NCI-H1436 treated with DMSO at 0.1 percent for 48 hours (cell line): ENCODE measurements at places on chromosomes 12 and 14.

DNA sequence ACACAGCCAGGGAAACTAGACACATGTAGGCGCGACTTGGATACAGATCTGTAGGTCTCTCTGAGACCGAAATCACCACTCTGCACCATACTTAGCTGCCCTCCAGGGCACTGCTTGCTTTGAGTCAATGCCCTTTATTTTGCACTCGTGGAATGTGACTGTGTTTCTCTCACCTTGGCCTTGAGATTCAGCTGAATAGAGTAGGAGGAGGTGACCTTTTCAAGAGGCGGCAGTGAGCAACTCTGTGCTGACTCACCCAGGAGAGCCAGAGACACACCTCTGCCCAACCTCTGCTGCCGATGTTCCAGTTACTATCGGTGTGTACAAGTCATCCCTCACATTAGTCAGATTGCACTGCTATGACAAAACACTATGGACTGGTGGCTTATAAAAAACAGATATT, 583.4 kb downstream of the VRK1 start:
- DNase-seq, result no peak

DNA sequence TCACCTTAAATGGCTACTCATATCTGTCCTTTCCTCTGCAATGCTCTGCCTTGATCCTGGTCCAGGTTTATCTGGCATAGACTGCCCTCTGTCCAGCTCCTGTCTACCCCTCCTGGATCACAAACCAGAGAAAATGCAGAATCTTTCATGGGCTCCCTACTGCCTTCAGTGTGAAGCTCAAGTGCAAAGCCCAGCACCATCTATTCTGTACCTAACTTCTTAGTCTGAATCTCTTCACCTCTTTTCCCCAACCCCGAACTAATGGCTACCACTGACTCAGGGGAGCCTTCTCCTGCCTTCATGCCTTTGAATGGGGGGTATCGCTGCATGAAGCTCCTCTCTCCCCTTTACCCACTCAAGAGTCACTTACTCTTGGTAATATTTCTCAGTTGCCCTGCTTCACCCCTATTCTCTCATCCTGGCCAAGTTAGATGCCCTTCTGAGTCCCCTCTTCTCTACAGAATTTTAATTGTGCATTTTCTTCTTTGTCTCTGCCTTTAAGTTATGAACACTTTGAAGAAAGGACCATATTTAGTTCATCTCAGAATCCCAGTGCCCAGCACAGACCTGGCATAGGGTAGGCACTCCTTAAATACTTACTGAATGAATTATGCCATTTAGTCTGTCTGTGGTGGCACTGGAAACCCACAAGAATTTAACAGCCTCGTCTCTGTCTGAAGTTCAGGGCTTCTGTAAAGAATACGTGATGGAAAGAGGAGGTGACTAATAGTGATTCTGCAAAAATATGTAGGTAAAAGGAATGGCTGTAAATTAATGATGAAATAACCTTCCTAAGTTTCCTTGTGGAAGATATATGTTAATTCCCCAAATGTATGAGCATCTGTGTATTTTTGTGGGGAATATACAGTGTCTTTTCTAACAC, 191.3 kb upstream of the AMIGO2 start:
- no peak for DNase-seq

GRCh38 chr12:3606128-3606527, 115.1 kb downstream of the PRMT8 start:
- DNase-seq, result no peak

DNA sequence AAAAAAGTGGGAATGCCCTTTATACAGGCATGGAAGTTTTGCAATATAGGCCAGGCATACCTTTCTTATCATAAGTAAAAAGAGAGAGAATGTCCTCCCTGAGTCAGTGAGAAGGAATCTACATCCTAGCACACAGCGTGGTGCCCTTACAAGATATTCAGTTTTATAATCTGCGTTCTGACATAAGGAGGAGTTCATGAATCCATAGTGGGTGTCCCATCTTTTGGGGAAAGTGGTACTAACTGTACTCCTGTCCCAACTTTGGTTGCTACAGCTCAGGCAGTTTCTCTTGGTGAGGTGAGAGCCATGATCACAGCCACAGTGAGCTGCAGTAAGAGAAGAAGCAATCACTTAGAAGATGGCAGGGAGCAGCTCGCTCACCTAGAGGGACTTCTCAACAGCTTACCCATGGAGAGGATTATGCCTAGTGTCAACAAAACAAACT, 332.9 kb downstream of the BCAT1 start:
- DNase-seq, result no peak

DNA sequence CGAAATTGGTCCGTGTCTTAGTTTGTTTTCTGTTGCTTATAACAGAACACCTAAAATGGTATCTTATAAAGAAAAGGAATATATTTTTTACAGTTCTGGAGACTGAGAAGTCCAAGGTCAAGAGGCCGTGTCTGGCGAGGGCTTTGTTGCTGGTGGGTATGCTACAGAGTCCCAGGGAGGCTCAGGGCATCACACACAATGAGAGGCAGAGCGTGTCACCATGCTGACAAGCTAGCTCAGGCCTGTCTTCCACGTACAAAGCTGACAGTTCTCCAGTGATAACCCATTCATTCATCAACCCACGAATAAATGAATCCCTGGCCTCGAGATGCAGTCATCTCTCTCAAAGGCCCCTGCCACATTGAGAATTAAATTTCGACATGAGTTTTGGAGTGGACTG, 56.7 kb upstream of the AEBP2 start:
- DNase-seq, result no peak

- DNase-seq, result no peak
Measured at GRCh38 chr12:90974286-90974685, 19.3 kb upstream of the CCER1 start.

DNA sequence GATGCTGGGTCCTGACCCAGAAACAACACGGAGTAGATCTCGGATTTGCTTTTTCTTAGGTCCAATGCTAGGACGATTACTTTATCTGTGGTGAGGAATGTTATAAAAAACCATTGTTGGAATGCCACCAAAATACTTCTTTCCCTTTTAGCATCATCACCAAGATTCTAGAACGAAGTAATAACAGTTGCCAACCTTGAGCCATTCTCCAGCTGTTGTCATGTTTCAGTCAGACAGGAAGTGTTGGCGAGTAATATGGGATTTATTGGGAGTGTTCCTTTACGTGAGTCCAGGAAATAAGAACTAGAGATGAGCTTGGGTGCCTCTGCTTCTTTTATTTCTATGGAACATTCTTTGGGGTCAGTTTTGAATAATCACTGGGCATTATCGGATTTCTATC, 892.9 kb downstream of the DIO2 start:
- DNase-seq, result no peak

GRCh38 chr12:42444192-42444943, 118.4 kb downstream of the PPHLN1 start:
- DNase-seq, result no peak

- DNase-seq, result no peak
Measured at GRCh38 chr14:98185036-98185435, 1087.0 kb downstream of the BCL11B start.

GRCh38 chr14:80212023-80212397, 706 bp upstream of the DIO2 start:
- DNase-seq, result no peak

DNA sequence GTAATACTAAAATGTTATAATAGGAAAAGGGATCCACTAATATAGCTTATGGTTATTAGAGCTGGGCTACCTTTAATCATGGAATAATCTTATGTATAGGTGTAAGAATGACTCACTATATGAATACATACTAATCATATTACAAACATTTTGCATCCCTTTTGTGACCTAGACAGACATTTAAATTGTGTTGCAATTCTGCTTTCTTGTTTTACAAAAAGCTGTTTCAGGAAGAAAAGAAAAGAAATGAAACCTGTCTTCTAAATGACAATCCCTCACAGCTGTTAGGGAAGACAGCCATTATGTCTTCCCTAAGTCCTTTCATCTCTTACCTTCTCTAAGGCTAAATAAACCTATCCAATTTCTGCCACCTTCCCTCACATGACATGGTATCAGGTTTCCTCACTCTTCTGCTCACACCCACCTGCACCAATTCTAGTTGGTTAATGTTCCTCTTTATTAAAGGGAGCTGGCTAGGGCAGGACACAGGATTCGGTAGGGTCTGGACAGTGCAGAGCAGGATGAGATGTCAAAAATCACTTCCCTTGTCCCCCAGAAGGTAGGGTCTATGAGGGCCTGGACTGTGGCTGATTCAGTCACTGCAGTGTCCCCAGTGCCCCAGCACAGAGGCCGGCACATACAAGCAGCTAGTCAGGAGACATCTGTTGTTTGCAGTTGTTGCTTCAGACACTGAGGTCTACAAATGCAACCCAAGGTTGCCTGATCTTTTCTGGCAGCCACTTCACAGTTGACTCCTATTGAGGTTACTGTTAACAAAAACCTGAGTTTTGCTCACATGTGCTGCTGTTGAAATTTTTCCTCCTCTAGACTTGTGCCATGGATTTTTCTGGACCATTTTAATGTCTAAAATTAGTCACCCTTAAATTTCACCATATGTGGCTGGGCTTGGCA, 3.7 kb downstream of the DHRS7 start:
- DNase-seq, result peak; percentile 47

DNA sequence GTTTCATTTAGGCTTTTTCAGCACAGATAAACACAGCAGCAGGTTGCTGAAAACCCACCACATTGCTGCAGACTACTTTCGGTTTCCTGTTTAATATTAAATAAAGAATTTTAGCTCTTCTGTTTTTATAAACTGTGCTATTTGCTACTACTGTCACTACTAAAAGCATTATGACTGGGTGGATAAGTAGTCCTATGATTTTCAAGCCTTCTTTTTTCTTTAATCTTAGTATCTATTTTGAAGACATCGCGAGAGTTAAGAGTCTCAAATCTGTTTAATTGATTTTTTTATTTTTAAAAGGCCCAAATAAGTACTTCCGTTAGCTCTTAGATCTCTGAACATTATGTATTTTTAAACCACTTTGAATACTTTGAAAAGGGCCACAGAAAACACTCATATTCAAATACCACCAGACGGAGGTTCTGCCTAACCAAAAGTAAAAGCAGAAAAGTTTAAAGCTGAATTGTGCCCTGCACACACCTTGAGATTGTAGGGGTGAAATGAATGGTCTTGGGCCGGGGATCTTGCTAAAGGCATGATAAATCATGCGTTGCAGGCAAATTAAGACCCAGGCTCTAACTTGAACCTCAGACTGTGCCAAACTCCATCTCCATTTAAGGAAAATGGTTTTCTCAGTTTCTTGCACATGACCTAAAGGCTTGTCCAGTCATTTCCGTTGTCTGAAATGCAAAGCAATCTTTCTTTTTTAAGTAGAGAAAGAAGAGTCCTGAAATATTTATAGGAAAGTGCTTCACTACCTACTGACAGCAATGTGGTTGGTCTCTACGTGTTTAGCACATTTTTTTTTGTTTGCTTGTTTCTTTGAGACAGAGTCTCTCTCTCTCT, 13.6 kb upstream of the FOXN3 start:
- DNase-seq, result no peak

DNA sequence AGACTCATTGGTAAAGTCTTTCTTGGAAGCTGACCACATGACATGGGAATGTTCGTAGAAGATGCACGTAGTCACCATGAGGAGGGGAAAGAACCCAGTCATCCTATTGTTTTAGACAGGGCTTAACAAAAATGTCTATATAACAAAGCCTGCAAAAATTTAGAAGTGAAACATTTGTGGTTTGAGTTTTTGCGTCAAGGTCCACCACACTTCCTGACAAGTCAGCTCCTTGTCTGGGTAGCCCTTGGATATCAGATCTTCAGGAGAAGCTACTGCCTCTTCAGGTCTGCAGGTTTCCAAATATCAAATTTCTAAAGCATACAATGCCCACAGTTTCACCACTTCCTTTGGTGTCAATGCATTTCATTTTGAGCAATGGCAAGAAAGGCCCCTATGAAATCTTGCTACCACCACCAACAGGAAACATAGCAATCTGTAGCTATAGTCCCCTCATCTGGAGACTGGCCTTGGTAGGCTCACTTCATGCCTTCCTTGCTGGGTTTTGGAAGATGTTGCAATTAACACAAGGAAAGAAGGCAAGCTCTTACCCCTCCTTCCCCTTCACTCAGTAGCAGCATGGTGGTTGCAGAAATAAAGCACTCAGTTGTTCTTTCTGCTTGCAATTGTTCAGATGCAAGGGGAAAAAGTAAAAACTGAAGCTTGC, 235.2 kb downstream of the PCNX1 start:
- no peak for DNase-seq

DNA sequence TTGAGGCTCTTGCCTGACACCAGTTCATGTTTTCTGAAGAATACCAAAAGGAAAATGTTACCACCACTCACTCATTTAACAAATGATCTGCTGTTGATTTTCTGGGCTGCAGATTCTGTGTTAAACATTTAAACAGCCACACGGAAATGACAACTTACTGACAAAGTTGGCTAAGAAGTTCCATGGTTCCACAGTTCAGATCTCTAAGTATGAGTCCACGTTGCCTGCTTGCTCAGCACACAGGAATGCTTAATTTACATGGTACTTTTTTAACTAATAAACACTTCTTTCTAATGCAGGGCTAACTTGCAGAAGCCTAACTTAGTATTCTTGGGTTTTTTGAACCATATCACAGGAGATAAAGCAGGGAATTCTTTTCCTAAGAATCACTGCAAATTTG, 34.7 kb downstream of the PTGER2 start:
- no peak for DNase-seq

DNA sequence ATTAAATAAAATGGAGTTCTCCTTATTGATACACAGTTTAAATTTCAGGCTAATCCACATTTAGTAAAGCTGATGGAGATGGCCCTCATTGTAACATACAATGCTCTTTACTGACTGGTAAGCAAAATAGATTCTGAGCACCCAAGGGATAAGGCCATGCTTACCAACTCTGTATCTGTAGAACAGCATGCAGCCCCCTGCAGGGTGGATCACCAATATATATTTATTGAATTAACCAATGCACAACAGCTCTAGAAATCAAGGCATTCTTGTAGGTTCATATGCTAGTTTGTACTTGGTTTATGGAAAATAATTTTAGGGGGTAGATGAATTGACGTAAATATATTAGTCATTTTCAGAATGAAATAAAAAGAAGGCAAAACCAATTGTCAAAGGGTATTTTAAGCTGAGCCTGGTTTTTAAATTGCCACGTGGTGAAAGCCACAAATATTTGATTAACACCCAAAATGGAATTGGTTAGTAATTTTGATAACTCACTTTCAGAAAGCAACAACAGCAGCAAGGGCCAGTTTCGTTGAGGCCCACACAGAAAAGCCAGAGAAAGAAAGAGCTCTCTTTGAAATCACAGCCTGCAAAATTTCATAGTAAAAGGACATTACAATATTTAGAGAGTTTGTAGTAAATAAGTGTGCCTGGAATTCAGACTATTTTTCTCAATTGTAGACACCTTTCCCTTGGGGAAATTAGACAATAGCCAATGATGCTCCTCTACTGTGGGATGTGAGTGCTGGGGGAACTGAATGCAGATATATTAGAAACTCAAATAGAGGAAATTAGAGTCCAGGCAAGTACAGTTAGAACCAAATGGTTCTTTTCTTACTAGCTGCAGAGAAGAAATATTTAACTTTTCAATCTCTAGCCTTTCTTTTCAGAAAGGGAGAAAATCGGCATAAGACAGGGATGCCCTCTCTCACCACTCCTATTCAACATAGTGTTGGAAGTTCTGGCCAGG, 216.2 kb upstream of the ABCD2 start:
- no peak for DNase-seq

GRCh38 chr12:40469736-40470135, 222.5 kb upstream of the CNTN1 start:
- DNase-seq, result no peak
